ENCODE measurements at places on chromosomes 13 and 19.

DNA sequence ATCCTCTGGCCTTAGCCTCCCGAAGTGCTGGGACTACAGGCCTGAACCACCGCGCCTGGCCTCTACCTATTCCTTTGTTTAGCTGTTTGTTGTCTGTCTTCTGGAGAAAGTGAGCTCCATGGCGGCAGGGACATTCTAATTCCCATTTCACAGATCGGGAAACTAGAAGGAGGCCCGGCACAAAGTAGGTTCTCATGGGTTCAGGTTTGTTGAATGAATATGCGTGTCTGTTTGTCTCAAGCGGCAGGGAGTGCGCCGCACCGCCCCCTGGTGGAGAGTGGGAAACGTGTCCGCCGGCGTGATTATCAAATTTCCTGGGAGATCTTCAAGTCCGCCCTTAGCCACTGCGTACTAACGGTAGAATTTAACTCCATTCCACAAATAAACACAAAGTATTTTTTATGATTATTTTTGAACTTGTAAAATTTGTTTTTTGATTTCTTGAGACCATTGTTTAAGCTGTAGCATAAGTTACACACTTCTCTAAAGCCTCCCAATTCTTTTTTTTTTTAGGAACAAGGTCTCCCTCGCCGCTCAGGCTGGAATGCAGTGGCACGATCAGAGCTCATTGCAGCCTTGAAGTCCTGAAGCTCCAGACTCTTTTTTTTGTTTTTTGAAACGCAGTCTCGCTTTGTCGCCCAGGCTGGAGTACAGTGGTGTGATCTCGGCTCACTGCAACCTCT, 8.9 kb upstream of the CCDC9 start:
- peak; percentile 90 for DNase-seq

- no peak for DNase-seq
Measured at GRCh38 chr13:40653527-40654318, 12.7 kb downstream of the FOXO1 start.

- DNase-seq = no peak
Measured at GRCh38 chr19:42850981-42851717, 28.4 kb downstream of the PSG1 start.

DNA sequence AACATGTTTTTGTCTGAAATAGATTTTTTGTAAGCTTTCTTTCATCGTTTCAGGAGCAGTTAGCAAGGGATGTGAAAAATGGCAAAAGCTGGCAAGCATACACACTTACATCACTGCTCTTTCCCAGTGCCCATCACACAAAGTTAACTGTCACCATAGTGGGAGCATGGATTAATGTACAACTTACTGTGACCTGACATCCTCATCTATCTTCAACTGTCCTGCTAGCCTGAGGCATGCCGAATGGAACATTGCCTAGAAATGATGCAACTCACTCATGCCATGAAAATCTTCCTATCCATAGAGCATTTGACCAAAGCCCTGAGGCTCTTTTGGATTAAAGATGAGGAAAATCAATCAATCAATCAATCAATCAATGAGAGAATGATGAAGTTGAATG, 491.7 kb upstream of the SLC10A2 start:
- no peak for DNase-seq

DNA sequence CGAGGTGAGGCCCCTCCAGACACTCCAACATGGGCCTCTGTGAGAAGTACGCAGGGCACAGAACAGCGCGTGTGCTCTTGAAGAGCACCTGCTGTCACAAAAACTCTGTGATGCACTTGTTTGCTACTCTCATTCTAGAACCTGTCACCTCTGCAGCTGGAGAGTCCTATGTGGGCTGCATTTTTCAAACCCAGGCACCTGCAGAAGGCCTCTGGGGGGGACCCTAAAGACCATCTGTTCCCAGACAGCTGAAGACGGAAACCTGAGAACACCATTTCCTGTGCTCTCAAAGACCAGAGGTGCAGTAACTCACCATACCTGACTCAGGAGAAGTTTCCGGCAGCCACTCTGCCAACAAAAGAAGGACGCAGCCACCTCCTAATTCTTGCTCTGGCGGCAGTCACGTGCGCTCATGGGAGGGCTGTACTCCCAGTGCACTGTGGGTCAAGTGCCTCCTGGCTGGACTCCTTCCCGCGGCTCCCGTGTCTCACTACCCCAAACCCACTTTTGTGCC, 28.1 kb downstream of the RANBP3 start:
- peak; percentile 78 for DNase-seq

DNA sequence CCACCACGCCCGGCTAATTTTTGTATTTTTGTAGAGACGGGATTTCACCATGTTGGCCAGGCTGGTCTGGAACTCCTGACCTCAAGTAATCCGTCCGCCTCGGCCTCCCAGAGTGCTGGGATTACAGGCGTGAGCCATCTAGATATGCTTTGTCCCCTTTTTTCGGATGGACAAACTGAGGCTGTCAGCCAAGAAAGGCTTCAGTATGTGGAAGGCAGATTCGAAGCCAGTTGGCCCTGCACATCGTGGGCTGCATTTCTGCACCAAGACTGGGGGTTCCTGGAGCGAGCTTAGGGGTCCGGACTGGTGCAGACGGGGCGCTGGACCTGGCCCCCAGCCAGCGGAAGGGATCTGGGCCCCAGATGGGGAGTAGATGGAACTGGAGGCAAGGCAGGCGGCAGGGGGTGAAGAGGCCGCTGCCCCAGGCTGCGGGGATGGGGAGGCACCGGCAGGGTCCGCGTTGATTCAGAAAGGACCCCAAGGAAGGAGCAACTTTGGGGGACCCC, 9.7 kb upstream of the JUND start:
- no peak for DNase-seq

DNA sequence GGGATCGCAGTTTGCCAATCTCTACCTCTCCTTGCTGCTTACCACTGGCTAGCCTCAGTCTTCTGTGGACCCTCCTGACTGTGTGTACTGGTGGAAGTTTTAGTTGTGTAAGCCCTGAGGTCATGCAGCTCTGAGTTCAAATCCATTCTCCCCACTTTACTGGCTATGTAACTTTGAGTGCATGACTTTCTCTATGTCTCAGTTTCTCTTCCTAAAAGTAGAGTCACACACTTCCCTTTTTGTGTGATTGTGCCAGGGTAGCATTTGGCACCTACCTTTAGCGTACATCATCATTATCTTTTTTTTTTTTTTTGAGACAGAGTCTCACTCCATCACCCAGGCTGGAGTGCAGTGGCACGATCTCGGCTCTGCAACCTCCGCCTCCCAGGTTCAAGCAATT, 70.3 kb downstream of the MAP4K1 start:
- DNase-seq = no peak

GRCh38 chr19:39372047-39372802, 18.7 kb downstream of the PAF1 start:
- DNase-seq = no peak

GRCh38 chr13:110636053-110636475, 20.7 kb downstream of the NAXD start:
- DNase-seq = no peak

DNA sequence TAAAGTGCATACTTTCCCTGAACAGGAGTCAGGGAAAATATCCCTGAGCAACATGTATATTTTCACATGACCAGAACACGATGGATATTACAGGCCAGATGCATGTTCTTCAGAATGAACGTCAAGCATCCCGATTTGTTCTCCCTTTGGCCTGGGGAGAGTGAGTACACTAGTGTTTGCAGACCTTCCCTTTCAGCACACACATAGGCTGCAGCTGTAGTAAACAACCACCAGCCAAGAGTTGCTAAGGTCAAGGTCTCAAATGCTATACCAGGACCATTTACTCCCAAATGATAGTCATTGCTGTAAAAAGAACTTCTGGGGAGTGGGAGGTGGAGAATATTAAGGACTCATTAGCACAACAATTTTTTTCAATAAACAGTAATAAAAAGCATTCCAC, 3.0 kb downstream of the KLF12 start:
- no peak for DNase-seq

GRCh38 chr13:100356889-100357288, 231.7 kb downstream of the GGACT start:
- no peak for DNase-seq

DNA sequence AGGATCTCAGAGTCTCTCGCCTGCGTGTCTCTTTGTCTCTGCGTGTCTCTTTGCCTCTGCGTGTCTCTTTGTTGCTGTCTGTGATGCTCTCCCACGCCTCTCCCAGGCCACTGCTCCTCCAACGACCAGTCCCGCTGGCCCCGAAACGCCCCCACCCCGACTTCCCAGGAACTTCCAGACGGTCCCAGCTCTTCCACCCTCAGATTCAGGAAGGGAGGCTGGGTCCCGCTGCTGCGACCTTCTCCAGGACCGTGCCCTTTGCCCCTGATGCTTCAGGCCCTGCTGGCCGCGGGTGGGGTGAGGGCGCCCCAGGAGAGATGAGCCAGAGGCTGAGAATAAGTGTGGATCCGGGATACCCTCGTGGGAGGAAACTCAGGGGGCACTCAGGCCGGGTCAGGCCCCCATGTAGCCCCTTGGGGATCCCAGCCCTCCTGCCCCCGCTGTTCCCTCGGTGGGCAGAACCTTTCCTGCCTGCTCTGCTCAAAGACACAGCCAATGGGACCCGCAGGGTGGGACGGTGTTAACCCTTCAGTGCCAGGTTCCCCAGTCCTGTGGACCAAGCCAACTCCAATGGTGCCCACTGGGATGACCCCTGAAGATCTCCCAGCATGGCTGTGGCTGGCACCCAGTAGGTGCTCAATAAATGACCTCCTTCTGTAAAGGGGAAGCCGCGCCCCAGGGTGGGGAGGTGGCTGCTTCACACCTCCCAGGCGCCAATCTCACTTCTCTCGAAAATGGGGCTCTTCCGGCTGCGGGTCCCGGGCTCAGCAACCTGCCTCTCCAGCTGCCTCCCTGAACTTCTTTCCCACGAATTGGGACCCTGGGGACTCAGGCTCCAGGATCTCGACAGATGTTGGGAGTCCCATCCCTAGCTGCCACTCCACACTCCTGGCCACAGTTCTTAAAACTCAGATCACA, 1.5 kb upstream of the S1PR5 start:
- no peak for DNase-seq

DNA sequence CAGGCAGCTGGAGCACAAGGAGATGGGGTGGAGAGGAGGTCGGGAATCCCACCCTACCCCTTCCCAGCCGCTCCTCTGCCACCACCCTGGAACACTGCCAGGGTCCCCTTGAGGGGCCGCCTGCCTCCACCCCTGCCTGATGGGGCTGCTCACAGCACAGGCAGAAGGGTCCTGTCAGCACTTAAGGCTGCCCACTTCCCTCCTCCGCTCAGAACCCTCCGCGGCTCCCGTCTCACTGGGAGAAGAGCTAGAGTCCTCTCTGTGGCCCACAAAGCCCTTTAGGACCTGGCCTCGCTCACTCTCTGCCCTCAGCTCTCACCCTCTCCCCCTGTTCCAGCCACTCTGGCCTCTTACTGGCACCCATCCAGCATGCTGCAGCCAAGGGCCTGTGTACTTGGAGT, 3.4 kb upstream of the POLD1 start:
- no peak for DNase-seq

DNA sequence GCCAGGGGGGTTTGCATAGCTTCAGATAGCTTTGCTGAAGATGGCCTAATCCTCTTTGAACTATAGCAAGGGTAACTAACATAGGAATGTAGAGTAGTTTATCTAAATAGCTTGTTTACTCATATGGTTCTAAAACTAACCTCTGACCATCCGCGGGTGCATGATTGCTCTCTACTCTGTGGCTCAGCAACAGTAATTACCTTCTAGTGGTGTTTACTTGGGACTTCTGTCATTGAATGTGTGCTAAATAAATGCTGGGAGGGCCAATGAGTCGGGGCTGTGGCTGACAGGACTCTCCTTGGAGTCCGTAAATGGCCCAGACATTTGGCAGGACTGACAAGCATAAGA, 1461.9 kb downstream of the UQCRFS1 start:
- no peak for DNase-seq

DNA sequence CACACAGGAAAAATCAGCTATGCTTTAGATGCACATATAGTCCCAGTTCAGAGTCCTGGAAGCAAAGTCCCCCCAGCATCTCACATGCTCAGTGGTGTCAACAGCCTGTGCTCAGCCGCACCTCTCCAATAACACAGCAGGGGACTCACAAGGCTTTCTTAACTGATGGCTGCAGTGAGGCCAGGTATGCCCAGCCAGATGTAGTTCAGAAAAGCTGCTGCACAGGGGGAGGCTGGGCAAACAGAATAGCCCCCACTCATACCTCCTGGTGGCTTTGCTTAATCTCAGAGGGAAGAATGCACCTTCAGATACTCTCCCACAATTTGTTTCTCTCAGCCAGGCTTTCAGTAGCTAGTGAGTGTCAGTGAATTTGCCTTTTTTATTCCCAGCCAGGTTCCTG, 33.4 kb downstream of the FAM124A start:
- no peak for DNase-seq

DNA sequence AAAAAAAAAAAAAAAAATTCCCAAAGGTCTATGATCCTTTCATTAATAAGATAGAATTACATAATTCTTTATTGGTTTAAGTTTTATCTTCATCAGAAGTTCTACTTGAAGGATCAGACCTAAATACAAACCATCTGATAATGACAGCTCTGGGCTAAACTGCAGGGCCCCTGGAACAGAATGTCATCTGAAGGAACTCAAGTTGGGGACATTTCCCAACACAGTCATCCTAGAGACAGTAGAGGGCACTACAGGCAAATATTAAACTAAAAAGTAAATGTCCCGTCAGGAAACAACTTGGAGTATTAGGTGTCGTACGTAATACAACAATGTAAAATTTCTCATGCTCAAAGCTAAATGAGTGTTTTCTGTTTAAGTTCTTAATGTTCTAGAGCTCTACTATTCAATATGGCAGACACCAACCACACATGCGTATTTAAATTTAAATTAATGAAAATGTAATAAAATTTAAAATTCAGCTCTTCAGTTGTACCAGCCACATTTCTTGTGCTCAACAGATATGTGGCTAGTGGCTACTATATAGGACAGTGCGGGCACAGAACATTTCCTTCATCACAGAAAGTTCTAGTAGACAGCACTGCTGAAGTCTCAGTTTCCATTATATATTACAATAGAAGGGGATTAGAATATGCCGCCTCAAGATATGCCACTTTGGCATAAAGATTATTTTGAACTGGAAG, 21.8 kb upstream of the NAXD start:
- DNase-seq = peak; percentile 21

DNA sequence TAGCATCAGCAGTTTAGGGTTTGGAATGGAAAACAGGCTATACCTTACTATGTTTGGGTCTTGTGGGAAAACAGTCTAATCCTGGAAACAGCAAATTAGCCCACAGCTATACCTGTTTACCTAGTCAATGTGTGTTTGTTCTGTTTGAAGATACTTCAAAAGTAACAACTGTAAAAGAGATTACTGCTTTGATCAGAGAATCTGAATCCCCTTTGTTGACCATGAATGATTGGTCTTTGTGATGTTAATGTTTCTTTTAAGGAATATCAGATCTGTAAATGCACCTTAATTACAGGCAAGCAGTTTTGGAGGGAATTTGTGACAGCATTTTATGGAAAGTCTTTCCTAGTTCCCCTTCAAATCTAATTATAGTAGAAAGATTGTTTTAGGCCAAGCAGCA, 20.7 kb upstream of the KLF5 start:
- DNase-seq = no peak

DNA sequence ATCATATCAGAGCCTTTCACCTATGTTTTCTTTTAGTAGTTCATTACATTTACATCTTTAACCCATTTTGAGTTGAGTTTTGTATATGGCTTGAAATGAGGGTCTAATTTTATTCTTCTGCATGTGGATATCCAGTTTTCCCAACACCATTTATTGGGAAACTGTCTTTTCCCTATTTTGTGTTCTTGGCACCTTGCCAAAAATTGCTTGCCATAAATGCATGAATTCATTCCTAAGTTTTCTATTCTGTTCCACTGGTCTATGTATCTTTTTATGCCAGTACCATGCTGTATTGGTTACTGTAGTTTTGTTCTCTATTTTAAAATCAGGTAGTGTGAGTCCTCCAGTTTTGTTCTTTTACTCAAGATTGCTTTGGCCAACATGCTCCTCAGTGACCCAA, 144.0 kb upstream of the OBI1 start:
- DNase-seq = no peak

- no peak for DNase-seq
Measured at GRCh38 chr19:18270326-18270725, 3.9 kb downstream of the IQCN start.

Measured in activated naive CD4-positive, alpha-beta T cell treated with anti-CD3 and anti-CD28 coated beads for 36 hours (primary cell).